ENCODE measurements at places on chromosomes 4 and X.

- no peak for DNase-seq
Measured at GRCh38 chr4:165711436-165711835, 161.6 kb upstream of the TLL1 start.

DNA sequence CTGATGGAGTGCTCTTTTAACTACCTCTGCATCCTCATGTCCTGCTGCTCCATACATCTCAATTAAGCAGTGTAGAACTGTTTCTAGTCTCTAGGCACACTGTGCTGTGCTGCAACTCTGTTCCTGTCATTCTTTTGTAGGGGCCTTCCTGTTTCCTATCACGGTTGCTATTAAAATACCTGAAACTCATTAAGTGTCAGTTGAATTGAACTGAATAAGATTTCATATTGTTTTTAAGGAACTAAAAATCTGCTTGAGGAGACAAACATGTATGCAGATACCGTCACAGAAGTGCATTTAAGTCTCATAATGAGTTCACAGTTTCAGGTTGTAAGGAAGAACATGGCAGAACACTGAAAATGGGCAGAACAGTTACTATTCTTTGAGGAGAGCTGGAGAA is 170.1 kb downstream of the LARP7 start:
- no peak for DNase-seq

- DNase-seq: no peak
Measured at GRCh38 chrX:151830911-151831310, 81.8 kb upstream of the MAGEA4 start.

DNA sequence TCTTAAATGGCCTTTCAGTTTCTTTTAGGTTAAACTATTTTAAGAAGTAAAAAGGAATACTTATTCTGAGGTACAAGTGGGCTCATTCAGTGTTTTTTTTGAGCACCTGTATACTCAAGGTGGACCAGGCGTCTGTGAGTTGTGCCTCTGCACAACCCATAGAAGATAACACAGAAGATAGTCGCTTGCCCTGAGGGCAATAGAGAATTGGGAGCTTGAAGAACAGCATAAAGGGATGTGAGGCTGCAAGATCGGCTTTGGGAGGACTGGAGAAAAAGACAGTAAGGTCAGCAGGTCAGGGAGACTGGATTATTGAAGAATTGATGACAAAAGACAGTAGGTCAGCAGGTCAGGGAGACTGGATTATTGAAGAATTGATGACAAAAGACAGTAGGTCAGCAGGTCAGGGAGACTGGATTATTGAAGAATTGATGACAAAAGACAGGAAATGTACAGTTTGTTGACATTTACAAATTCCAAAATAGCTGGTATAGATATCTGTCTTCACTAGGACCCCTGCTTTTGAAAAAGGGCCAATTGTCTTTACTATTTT is 3.1 kb downstream of the CPE start:
- DNase-seq: no peak

DNA sequence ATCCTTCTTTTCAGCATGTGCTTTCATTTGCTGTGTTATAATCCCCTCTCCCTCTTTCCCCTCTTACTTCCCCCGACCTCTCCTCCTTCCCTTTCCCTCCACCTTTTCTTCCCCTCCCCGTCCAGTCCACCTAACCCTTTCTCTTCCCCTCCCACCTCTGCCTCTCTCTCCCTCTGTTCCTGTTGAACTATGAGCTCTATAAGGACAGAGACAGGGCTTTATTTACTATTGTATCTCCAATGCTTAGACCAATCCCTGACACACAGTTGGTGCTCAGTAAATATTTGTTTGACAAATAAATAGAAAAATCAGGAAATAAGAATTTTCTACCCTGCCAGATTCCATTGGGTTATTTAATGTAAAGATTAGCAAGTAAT is 60.8 kb downstream of the EGF start:
- no peak for DNase-seq

GRCh38 chr4:90081432-90082144 is 45.6 kb upstream of the CCSER1 start:
- DNase-seq: no peak

- DNase-seq: no peak
Measured at GRCh38 chr4:69133993-69134392, 37.7 kb downstream of the UGT2B7 start.

DNA sequence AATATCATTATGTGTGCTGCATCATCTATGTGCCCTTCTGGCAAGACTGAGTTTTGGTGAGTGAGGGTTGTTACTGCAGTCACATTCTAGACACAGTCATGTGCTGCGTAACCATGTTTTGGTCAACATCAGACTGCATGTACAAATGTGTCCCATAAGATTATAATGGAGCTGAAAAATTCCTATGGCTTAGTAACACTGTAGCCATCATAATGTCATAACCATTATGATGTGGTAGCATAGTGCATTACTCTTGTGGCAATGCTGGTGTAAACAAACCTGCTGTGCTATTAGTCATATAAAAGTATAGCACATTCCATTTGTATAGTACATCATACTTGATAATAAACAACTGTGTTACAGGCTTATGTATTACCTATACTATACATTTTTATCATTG is 198.1 kb upstream of the NUDT6 start:
- peak; percentile 32 for DNase-seq

DNA sequence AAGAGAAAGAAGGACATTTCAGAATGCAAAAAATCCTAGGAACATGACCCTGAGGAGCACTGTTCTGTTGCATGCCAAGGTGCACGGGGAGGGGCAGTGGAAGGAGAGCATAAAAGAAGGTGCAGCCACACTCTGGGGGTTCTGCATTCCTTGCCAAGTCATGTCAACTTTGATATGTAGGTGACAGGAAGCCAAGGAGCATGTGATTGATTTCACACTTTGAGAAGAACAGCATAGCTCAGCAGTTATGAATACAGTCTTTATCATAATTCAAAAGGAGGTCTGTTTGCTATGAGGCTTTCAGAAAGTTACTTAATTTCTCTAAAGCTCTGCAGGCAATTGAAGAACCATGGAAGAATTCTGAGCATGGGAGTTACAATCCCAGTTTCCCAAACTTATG is 50.6 kb downstream of the SCFD2 start:
- no peak for DNase-seq

GRCh38 chr4:136863756-136864155 is 668.5 kb downstream of the PCDH18 start:
- no peak for DNase-seq

DNA sequence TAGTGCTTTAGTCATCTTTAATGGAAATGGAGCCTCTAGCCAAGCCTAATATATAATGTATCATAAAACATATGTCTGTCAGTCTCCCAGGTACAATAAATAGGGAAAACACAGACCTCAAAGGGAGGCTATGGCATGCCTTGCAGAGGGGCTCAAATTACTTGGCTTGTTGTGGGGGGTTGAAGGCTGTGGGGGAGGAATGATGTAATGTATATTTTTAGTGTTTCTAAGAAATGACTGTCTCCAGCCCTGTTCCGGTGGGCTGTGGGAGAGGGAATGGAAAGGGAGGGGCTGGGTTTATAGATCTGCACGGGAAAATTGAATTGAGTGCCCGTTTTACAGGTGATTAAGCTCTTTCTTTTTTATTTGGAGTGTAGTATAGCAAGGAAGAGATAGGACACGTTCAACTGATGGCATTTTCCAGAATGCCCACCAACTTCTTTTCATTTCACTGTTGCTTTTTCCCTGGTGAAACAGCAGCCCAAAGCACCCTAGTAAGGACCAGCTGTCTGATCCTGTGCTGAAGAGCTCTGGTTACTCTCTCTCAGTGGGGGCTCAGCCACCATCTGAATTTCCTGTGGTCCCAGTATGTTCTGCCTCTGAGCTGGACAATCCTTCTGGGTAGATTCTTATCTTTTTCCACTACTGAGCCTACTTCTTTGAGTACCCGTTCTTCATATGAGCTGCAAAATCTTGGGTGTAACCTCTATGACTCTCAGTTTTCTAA is 220.7 kb upstream of the CASK start:
- no peak for DNase-seq

GRCh38 chr4:151797131-151797530 is 36.3 kb upstream of the GATB start:
- no peak for DNase-seq

DNA sequence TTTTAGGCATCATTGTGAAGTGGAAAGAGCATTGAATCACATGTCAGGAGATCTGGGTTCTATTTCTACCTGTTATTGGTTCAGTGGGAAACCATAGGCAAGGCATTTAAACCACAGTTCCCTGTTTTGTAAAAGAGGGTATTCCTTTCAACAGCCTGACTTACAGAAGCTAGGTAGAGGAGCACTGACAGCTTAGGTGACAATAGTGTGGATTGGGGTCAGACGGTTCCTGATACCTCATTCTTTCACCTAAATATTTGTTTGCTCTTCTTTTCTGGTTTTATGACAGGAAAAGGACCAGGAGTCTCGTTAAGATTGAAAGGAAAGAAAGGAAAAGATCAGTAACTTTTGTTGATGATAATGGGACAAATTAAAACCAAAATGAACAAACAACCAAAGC is 15.9 kb upstream of the PDLIM5 start:
- no peak for DNase-seq

- DNase-seq: no peak
Measured at GRCh38 chr4:177511611-177512010, 69.4 kb upstream of the AGA start.

DNA sequence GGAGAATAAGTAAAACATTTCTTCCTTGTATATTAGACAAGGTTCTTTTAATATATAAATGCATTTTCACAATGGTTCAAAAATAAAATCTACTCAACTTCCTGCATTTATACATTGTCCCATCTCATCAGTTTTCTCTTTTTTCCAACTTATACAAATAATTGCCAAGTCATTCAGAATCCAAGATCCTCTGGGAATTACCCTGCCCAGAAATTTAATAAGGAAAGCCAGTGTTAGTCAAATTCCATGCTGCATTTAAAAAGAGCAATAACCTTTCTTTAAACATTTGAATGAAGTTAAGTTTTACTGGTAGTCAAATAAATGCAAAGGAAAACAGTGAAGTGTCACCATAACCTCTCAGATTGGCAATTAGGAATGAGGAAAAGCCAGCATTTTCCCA is 357.9 kb downstream of the PPP3CA start:
- no peak for DNase-seq

- DNase-seq: peak; percentile 19
Measured at GRCh38 chr4:74395633-74396032, 30.7 kb downstream of the EREG start.

DNA sequence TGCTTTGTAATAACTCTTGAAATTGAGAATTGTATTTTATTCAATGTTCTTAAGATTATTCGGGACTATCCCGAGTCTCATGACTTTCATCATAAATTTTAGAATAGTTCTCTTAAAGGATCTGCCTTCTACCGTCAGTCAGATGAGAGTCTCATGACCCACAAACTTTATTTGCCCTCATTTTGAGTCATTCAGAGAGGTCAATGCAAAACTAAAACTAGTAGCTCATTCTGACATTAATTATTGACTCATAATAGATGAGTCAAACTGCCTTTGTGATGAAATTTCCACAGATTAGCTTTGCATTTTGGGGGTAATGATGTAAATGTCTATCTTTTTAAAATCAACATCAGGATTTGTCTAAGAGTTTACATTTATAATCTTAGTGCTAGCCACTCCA is 1527.3 kb downstream of the TECRL start:
- DNase-seq: no peak

All from astrocyte of the cerebellum (primary cell).